ENCODE measurements at places on chromosomes 16 and 17.
A peak's percentile ranks its signal among the peaks of the same experiment; 100 is the strongest.

- no peak for DNase-seq
Measured at GRCh38 chr16:88468275-88469129, 15.4 kb downstream of the ZFPM1 start.

GRCh38 chr17:42852351-42852750 lies 1.4 kb downstream of the AOC3 start:
- DNase-seq = no peak

- no peak for DNase-seq
Measured at GRCh38 chr16:89481356-89481955, 8.9 kb downstream of the ANKRD11 start.

DNA sequence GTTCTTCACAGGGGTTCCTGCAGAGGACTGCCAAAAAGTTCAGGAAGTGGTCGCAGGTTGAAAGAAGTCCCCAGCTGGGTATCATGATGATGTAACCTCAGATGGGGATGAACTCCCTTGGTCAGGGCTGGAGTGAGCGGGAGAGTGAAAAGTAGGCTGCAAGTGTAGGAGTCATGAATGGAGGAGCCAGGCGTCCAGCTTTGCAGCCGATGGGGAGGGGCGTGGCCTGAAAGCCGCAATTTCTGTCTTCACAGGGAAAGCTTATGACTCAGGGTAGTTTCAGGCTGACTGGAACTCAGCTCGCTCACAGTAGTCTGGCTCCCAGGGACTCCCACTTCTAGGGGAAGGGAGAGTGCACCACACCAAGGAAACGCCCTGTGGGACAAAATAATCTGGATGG lies 70.0 kb upstream of the HS3ST3A1 start:
- DNase-seq = no peak

GRCh38 chr17:21299981-21300600 lies 15.6 kb downstream of the MAP2K3 start:
- no peak for DNase-seq

- DNase-seq = no peak
Measured at GRCh38 chr16:54055864-54056263, 230.7 kb downstream of the IRX3 start.

DNA sequence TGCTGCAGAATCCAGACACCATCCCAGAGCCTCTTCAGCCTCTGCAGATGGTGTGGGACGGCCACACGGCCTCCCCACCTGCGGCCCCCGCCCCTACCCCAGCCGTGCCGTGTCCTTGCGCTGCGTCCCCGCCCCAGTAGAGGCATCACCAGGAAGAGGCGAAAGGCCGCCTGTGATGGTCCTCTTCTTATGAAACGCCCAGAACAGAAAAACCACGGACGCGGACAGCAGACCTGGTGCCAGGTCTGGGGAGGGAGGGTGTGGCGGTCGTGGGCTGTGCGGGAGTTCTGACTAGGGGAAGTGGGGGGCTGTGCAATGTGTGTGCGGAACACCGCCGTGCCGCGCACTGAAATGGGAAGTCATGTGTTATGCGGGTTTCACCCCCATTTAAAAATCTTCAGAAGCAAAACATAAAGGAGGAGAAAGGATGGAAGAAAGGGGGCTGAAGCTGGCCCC lies 25.5 kb downstream of the ACSF3 start:
- DNase-seq = no peak

DNA sequence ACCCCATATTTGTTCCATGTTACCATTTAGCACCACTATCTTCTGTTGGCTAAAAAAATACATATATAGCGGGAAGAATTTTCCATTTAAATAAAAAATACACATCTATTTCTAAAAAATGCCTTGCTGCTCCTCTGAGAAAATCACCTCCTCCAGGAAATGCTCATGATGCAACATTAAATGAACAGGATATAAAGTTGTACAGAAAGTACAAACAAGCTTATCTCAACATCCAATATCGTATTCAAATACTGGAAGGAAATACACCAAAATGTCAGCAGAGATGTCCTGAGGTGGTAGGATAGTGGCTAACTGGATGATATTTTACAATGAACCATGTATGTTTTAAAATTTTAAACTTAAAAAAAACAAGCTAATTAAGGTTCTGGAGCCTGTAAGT lies 21.3 kb downstream of the GNA13 start:
- no peak for DNase-seq

DNA sequence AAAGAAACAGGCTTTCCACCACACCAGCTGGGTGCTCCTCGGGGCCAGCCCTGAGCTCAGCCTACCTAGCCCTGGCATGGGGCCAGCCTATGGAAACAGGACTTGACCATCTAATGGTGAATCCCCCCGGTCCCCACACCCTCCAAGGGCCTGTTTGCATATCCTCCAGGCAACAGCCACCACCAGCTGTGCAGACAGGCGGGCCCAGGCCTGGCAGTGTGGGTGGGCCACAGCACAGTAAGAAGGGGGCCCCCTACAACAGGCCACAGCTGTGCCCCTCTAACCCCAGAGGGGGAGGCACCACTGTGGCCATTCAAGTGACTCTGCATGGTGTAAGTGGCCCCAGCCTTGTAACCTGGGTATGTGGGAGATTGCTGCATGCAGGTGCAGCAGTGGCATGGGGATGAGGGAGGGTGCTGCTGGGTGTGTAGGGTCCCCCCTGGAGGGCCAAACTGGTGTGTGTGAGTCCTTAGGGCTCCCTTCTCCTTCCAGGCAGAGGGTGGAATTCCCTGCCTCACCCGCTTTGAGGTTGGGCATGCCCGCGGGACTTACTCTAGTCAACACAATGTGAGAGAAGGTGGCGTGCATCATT lies 148.2 kb downstream of the C16orf78 start:
- no peak for DNase-seq

DNA sequence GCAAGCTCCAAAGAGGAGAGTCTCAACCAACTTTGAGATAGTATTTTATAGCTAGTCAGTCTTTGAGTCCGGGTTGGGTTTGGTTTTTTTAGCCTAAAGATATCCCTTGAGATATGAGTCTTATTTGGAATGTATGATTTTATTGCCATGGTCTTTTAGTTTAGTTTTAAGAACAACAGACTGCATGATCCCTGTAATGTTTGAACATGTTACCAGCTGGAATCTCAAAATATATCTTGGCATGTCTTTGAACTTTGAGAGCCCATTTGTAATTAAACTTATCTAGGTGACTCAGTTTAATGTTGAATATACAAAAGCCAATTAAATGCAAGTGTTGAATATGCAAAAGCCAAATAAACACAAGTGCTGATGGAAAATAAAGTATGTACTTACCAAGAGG lies 100.6 kb downstream of the TANGO6 start:
- DNase-seq = no peak

DNA sequence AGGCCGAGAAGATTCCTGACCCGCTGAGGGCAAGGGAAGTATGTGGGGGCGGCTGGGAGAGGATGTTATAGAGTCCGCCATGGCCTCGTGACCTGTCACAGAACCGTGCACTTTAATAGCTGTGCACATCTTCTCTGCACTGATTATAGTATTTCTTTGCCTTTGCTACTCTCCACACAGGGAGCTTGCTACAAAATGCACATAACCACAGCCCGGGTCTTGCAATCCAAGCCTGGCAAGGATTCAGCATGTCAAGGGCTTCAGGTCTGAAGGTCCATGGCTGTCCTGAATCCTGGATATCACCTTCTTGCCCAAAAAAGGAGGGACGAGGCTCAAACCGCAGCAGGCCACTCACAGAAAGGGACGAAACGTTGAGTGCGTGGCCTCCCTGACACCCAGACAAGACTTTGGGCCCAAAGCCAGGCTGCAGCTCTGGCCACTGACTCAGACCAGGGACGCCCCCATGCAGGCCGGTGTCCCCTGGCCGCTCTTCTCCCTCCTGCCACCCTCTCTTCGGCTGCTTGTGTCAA lies 43.7 kb downstream of the USP22 start:
- no peak for DNase-seq

DNA sequence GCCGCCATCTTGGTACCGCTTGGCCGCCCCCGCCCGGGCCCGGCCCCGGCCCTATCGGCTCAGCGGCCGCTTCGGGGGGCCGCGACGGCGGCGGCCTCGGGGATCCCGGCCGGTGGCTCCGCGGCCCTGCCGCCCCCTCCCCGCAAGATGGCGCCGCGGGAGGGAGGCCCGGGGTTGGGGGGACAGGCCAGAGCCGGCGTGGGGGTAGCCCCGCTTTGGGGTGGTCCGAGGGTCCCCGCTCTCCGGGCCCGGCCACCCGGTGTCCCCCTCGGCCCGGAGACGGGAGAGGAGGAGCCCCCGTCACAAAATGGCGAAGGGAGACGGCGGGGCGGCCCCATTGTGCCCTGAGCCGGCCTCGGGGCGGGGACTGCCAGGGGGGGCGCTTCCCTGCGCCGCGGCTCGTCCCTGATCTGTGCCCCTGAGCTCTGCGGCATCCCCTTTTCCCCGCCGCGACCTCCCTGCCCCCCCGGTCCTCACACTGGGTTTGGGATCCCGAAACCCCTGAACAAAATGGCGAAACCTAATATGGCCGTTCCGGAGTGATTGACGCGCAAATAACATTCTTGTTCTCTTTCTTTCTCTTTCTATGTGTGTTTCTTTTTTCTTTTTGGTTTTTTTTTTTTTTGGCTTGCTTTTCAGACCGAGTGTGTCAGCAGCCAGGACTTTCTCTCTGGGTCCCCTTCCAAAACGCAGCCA lies 986 bp downstream of the HAPSTR1 start:
- DNase-seq = no peak

GRCh38 chr16:31362476-31363405 lies 7.8 kb downstream of the ITGAX start:
- DNase-seq = no peak

DNA sequence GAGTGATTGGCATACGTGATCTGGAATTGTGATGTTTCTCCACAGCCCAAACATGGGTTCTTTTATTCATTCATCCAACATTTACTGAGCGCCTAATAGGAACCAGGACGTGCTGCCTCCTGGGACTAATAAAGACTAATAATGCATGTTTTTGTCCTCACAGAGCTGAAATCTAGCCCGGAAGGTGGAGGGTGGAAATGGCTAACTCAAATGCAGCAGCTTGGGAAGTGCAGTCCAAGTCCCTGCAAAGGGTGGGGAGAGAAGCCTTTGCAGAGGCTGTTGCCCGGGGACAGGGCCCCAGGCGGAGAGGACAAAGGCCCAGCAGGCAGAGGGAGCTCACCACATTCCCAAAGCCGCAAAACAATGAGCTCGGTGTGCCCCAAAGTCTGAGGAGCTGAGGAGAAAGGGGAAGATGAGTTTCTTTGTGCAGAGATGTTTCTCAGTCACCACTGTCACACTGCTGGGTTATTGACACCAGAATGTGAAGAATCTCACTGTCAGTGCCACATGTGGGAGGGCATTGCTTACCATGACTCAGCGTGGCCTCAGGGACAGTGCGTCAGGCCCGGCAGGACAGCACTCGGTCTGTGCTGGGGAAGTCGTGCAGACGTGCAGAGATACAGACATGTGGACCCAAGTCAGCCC lies 118.2 kb upstream of the CHMP6 start:
- DNase-seq = no peak

GRCh38 chr16:55502801-55503366 lies 6.0 kb upstream of the LPCAT2 start:
- peak; percentile 95 for DNase-seq

- no peak for DNase-seq
Measured at GRCh38 chr16:4688674-4689045, 4.7 kb upstream of the NUDT16L1 start.

DNA sequence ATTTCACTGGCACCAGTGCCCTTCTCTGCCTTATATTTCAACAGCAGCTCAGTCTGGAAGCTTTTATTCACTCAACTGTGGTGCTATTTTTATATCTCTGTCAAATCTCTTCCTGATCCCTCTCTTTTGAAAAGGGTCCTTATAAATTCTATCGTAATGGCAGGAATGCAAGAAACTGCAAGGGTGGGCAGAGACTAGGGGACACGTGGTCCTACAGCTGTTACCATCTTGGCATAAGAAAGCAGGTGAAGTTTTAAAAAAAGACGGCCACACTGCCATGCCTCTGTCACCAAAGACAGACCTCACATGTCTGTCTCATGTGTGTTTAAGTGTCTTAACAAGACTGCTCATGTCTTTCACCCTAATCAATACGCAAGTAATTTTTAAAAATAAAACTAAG lies 368.4 kb upstream of the CDH11 start:
- DNase-seq = no peak

GRCh38 chr16:48330841-48331192 lies 54.4 kb downstream of the SIAH1 start:
- DNase-seq = no peak

GRCh38 chr16:30958175-30959079 lies 873 bp downstream of the SETD1A start:
- no peak for DNase-seq

DNA sequence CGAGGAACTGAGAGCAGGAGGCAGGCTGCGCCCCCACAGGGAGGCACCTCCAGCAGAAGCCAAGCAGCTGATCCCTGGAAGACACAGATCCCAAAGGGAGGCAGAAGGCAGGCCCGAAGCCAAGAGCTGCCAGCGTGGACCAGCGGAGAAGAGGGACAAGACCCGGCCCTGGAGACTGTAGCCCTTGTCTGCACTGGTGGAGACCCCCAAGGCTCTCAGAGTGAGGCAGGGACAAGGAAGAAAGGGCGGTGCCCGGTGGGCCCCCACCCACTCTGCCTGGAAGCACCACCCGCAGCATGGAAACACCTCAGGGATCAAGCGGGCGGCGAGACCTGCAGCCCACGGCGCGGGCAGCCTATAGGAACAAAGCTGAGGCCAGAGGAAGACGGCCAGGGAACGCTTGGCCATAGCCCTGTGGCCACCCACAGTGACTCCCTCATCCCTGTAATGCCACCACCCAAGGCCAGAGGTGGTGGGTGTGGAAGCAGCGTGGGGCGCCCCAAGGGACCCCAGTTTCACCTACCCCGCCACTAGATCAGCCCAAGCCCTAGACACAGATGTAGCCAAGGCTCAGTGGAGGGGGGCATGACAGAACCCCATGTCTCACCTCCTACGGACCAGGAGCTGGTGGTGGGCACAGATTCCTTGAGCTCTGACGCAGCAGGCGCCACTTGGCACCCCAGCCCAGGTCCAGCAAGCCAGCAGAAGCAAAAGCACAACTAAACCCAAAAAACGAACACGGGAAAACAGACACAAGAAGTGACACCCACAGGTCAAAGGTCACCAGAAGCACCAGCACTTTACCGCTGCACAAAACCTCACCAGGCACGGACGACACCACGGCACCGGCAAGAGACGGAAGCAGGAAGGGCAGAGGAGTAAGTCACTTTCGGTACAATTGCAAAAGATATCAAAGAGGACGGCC lies 2.9 kb upstream of the SIRT7 start:
- DNase-seq = no peak

GRCh38 chr16:88881007-88881615 lies 14.7 kb upstream of the PABPN1L start:
- no peak for DNase-seq

DNA sequence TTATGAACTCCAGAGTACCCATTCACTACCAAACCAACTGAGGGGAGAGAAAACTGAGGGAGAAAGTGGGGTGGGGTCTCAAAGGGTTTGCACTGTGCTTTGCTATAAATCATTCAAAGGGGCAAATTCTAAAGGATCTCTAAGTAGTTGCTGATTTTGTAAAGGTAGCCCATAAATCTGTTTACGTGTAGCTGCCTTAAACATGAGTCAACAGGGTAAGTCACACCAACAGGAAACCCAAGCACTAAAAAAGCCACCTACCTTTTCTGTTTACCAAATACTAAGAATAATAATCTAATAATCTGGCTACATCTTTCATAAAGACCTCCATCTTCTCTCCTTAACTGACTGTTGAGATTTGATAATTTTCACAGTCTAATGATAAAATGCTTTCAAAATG lies 8.4 kb upstream of the HSBP1 start:
- no peak for DNase-seq

- no peak for DNase-seq
Measured at GRCh38 chr17:82344175-82344907, 10.8 kb upstream of the SECTM1 start.

GRCh38 chr16:25235991-25236390 lies 19.2 kb downstream of the AQP8 start:
- DNase-seq = no peak

All from vagina (tissue), 2 donors.